ENCODE measurements at places on chromosomes 1 and 21.

GRCh38 chr1:54404939-54405897 is 976 bp downstream of the SSBP3 start:
- no peak for DNase-seq

DNA sequence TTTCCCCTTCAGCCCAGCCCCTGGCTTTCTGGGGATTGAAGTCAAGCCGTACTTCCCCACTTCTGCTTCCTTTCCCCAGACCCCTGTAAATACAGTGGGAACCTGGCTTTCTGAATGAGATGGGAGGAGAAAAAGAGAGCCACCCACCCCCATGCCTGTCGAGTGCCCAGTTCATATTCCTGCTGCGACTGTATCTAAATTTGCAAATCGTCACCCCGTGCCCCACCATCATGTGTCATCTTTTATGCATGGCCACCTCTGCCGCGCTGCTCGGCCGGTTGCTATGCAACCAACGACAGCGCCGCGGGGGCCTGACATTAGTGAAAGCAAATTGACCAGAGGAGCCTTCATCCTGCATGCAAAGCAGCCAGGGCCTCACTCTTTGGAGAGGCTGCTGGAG is 143.0 kb downstream of the ELAVL4 start:
- DNase-seq: peak; percentile 74

DNA sequence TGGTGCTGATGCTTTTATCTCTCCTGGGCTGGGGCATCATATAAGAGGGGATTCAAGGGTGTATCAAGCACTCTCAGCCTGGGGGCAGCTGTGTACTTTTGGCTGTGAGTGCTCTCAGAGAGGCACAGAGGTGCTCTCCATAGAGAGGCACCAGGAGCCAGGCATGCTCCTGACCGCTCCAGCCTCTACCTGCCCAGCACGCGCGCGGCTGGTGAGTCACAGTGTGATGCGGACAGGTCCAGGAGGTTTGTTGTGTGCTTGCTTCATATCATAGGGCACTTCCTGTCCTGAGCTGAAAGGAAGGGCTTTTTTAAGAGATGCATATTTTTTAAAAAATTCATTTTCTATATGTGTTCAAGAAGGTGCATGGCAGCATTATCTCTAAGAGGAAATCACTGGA is 93.6 kb upstream of the BCAR3 start:
- DNase-seq: no peak

DNA sequence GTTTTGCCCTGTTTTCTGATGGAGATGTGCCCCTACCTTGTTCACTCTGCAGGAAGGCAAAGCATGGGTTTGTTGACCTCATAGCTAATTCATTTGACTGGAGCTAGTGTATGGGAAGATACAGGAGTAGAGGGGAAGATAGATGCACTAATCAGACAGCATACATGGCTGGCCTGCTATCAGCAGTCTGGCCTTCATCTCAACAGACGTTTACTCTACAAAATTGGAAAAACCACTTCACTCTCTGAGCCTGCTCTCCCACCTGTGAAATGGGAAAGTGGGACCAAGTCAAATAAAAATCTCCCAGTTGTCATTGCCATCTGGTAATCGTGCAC is 235.2 kb upstream of the RAB4A start:
- no peak for DNase-seq
